AML-193 (cell line): ENCODE measurements at places on chromosomes 1 and 21.

DNA sequence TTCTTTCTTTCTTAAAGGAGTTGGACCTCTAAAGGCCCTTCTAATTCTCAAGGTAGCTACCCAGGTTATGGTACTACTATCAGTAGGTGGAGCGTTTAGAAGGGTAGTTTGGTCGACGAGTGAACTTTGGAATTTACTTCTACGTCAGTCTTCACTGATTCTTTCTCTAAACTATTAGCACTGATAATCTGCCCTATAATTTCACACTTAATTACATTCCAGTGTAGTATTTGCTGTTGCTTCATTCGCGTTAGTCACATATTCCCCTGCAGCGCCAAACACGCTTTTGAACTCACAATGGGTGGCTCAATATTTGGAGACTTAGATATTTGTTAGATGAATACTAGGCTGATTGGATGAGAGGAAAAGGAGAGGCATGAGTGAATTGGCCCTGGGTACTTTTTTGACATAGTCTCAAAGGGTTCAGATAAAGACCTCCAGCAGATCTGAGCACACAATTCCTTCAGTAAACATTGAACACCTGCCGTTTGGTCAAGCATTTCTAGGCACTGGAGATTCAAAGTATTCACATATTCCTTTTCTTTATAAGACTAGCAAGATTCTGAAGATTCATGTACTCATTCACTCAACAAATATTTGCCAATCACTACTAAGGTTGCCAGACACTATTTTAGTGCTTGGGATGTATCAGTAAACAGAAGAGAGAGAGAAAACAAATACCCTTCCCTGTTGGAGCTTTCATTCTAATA lies 929 bp upstream of the FOXJ3 start:
- no peak for DNase-seq

GRCh38 chr1:113701429-113701828 lies 57.9 kb downstream of the PHTF1 start:
- DNase-seq: no peak

- DNase-seq: peak; percentile 33
These were observed 1.6 kb downstream of the GNPAT start for GRCh38 chr1:231242516-231243198.

DNA sequence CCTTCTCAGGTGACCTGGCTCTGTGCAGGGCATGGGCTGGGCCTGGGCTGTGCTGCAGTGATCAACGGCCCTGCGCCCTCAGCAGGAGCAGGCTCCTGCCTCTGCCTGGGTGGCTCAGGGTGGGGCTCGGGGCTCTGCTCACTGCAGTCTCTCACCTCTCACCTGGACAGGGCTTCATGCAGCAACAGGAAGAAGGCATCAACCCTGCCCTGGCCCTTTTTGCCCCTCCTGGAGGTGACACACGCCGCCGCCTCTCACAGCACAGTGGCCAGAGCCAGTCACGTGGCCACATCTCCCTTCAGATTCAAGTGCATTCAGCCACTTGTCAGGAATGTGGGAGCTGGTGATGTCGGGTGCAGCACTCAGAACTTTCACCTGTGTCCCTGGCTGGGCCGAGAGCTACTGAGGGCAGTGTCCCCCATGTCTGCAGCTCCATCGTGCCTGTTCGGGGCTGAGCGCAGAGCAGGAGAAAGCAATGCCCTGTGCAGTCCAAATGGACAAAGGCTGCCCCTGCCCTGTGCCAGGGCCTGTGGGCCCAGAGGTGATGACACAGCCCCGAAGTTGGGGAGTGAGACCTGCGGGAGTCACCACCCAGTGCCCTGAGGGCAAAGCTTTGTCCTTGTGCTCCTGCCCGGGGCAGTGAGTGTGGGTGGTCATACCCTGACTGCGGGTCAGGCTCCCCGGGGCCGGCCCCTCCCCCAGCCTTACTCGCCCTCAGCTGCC lies 314.0 kb downstream of the PTPRU start:
- no peak for DNase-seq

GRCh38 chr21:38805328-38806152 lies at the start of gene ETS2:
Gene ETS2, plus strand, starts transcription at chr21:38805929. Its CDS starts 4,106 bp downstream, at chr21:38810035.
- DNase-seq: peak; percentile 93

DNA sequence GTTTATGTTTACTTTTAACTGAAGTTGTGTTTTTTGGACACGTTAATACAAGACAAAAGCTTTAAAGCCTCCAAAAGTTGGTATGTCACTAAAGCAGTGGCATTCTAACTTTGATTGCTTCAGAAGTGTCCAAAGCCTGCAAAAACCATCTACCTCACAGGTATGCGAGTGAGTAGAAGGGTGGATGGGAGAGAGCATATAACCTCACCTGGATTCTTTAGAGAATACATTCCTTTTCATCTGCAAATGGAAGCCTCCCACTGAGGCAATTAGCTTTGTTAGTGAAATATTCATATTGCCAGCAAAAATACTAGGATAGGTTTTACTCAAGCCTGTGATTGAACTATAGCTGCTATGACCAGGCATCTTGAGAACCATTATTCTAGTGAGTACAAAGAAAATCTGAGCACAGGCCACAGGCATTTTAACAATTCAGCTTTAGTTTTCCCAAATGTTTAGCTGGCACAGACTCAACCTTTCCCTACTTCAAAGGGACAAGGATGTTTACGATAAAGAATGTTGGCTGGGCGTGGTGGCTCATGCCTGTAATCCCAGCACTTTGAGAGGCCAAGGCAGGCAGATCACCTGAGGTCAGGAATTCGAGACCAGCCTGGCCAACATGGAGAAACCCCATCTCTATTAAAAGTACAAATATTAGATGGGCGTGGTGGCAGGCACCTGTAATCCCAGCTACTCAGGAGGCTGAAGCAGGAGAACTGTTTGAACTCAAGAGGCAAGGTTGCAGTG lies 39.7 kb downstream of the MAP3K21 start:
- DNase-seq: no peak

DNA sequence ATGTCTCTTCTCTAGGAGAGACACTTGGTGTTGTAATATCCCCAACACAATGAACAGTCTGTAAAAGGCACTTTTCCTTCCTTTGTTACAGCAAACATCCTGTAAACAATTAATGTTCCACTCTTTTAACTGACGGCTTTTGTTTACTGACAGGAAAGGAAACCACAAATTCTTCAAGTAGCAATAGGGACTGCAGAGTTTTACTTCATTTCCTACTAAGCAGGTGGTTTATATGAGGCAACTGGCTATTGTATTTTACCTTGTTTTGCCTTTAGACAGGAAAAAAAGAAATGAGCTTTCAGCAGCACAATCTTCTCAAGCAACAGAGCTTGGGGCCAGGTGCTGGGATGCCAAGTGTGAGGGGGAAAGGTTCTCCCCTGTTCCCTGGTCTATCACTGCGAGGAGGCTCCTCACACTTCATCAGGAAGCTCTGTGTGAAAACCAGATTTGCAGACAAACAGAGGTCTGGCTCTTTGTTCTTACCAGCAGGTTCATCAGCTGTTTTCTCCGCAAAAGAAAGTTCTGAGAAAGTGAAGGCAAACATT lies 51.2 kb downstream of the SIPA1L2 start:
- DNase-seq: peak; percentile 64

DNA sequence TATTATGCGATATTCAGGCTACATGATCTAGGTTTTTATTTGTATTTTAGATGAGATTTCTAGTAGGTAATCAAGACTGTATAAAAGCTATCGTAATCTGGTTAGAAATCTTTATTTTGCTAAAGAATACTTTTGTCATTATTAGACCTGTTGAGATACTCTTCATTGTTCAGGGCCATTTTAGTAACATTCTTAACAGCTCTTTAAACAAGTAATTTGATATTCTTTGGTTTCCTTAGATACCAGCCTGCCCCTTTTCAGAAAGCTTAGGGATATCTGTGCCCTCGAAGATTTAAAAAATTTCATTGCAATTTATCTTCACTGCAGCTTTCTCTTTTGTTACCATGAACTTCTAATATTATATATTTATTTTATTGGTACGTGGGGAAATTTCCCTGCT lies 18.9 kb downstream of the ADGRL2 start:
- no peak for DNase-seq

DNA sequence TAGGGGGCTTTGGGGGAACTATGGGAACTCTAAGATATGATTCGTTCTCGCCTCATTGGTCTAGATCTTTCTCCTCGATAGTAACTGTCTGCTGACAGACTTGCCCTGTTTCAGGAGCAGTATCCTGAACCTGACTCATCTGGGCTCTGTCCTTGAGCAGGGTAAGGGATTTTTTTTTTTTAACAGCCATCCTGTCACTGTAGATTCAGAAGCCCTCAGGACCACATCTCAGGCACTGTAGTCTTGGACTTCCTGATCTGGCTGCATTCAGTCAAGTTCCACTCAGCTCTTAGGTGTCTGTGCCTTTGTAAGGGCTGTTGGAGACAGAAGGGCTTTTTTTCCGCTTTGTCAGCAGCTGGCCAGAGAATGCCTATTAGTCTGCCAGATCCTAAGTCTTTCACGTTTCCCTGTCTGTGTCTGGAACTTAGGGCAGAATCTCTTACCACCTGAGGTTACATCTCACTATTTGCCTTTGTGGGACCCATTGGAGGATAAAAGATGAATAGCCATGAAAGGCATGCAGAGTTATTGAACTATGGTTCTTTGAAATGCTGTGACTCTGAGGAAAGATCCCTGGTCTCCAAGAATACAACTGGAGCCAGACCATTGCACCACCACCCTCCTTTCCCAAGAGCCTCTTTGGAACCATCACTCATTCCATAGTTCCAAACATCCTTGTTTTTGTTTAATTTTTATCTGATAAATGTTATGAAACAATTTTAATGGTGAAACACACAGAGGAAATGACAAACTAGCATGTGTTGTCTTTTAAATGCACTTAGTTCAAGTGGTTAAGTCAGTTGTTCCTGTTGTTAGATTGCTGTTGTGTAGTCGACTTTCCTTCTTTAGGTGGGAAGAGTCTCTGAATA lies 49.7 kb upstream of the MACF1 start:
- DNase-seq: no peak

DNA sequence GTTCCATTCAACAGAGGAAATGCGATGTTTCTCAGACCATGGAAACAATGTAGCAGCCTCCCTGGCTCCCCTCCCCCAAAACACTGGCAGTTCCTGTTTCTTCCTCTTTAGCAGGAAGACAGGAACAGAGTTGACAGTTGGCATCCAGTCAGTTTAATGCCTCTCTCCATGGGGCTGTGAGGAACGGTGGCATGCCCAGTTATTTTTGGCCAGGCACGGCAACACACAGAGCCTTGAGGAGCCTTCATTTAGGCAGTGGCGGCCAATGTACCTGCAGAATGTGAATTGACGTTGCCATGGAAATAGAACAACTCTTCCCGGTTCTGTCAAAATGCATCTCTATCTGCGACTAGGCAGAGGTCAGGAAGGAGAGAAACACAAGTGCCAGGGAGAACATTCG lies 330.6 kb downstream of the DSCAM start:
- DNase-seq: peak; percentile 13

DNA sequence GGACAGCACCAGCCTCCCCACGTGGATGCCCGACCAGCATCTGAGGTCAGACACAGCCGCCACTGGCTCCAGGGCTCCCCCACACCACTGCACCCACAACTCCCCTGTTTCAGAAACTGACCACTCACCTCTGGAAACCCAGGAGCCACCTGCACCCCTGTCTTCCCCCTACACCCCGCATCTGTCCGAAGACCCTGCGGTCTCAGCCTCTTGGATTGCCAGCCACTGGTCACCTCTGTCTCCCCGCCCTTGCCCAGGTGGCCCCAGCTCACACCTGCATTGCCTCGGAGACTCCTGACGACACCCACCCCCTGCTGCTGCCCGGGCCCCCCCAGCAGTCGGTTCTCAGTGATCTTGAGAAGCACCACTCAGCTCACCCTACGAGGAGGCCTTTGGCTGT lies 21.3 kb upstream of the NPHP4 start:
- DNase-seq: no peak

GRCh38 chr1:154418062-154418921 lies 13.1 kb downstream of the IL6R start:
- DNase-seq: no peak

DNA sequence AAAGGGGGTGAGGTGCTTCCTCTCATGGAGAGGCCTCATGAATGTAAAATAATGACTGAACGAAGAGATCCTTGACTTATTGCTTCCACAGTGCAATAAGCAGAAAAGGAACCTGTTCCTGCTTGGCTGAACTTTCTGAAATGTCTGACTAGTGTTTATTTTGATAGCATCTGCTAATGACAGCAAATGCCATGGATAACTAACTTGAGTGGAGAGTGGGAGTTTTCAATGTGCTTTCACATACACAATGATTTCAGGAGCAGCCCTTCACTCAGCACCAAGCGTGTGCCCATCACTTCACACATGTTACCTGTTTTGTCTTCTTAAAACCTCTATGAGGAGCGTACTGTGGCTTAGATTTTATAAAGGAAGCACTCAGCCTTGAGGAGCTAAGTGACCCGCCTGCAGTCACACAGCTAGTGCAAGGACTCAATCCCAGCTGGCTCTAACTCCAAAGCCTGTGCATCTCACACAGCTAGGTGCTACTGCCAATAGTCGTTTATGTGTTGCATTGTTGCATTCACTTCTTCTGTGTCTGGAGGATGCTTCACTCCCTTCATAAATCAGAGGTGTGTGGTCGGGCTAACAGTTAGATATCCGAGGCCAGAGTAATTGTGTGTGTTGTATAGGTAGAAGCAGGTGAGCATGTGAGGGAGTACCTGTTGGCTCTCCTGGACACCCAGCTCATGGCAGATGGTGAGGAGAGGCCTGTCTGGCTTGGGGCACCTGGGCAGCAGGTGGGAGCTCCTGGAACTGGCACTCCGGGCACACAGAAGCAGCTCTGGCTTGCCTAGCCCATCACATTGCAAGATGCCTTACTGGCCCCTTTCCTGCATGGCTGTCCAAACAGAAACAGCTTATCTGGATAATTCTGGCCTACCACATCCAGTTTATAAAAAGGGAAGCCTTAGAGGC lies 12.8 kb downstream of the CASQ2 start:
- DNase-seq: no peak

- DNase-seq: no peak
These were observed 11.3 kb downstream of the SPEN start for GRCh38 chr1:15858672-15859372.

- DNase-seq: no peak
These were observed 126.0 kb downstream of the NR5A2 start for GRCh38 chr1:200153277-200154055.

GRCh38 chr1:56329970-56330369 lies 249.4 kb downstream of the PLPP3 start:
- no peak for DNase-seq

- no peak for DNase-seq
These were observed 766 bp downstream of the CNIH3 start for GRCh38 chr1:224616756-224617409.

GRCh38 chr1:224783006-224783651 lies 146.3 kb upstream of the DNAH14 start:
- DNase-seq: peak; percentile 52

DNA sequence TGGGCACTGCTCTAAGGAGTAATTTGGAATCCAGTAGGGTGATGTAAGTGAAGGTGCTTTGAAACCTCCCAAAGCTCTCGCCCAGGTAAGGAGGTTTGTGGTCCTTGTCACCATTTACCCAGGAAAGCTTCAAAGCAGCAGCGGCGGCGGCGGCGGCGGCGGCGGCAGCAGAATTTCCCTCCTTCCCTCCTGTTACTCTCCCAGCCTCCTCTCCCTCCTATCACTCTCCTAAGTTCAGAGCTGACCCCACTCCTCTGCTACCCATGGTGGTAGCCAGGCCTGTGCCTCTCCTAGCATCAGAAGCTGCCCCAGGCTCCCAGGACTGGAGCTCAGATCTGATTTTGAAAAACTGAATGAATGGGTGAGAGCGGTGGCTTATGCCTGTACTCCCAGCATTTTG lies 60.7 kb downstream of the ACBD3 start:
- no peak for DNase-seq

- no peak for DNase-seq
These were observed 27.5 kb downstream of the CTH start for GRCh38 chr1:70438529-70438928.
